ENCODE measurements at places on chromosomes 7 and 10.
A peak's percentile ranks its signal among the peaks of the same experiment; 100 is the strongest.

DNA sequence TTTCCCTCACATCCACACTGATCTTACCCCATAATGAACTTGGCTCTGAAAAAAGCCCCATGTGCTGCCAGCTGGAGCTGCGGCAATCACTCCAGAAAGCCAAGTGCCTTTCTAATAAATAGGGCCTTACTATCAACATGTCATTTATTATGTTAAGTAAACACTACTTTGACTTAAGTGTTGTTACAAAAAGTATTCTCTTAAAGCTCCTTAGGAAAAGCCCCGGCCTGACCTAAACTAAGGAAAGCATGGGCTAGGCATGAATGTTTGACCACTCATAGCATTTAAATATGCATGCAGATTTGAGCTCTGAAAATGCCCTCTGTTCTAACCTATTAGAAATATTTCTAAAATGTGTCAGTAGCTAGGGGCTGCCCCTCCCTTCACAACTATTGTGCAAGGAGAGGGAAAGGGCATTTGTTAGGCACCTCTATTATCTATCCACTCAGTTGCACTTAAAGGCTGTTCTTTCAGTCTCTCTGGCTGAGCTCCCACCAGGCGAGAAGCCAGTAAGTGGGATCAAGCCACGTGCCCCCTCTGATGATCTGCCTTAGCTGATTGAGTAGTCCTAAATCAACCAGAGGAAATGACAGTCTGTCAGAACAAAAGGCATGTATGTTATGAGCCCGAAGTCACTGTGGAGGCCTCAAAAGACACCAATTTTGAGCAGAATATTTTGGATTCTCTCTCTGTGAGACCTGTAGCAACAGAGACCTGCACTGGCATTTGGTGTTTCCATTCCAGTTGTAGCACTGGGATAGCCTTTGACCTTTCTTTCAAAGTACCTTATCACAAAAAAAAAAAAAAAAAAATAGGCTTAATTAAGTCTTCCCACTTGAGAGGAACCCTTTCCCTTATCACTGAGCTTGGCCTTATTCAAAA is 77.1 kb downstream of the ITGB8 start:
- DNase-seq: no peak

GRCh38 chr7:102280521-102280920 is 6.1 kb upstream of the SH2B2 start:
- no peak for DNase-seq

GRCh38 chr10:61897671-61898434 is 3.6 kb upstream of the ARID5B start:
- no peak for DNase-seq

GRCh38 chr10:70964245-70964644 is 75.9 kb upstream of the PCBD1 start:
- no peak for DNase-seq

DNA sequence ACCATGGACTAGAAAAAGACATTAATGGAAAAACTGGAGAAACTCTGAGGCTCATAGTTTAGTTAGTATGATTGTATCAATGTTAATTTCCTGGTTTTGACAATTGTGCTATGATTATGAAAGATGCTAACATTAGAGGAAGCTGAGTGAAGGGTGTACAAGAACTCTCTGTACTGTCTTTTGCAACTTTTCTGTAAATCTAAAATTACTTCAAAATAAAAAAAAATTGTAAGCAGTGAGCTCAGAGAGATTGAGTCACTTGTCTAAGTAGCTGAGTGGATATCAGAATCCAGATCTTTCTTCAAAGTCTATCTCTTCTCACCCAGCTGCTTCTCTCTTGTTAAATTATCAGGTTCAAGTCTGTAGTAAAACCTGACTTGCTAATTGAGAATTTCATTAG is 181.1 kb downstream of the PLCE1 start:
- no peak for DNase-seq

GRCh38 chr10:48614481-48615390 is 9.9 kb upstream of the ARHGAP22 start:
- DNase-seq: no peak

DNA sequence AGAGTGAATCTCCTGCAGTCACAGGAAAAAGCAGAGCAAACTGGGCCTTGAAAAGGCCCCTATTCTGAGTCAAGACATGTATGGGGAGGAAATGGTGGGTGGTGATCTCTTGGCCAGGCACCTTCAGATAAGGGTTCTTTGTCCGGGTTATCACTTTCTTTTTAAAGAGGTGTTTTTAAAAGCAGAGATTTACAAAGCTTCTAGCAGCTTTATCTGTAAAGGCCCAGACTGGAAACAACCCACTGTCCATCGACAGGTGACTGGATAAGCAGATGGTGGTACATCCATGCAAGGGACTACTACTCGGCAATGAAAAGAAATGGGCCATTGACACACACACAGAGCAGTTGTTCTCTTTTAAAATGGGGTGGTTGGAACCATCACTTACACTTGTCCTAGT is 596.7 kb upstream of the MKI67 start:
- no peak for DNase-seq

DNA sequence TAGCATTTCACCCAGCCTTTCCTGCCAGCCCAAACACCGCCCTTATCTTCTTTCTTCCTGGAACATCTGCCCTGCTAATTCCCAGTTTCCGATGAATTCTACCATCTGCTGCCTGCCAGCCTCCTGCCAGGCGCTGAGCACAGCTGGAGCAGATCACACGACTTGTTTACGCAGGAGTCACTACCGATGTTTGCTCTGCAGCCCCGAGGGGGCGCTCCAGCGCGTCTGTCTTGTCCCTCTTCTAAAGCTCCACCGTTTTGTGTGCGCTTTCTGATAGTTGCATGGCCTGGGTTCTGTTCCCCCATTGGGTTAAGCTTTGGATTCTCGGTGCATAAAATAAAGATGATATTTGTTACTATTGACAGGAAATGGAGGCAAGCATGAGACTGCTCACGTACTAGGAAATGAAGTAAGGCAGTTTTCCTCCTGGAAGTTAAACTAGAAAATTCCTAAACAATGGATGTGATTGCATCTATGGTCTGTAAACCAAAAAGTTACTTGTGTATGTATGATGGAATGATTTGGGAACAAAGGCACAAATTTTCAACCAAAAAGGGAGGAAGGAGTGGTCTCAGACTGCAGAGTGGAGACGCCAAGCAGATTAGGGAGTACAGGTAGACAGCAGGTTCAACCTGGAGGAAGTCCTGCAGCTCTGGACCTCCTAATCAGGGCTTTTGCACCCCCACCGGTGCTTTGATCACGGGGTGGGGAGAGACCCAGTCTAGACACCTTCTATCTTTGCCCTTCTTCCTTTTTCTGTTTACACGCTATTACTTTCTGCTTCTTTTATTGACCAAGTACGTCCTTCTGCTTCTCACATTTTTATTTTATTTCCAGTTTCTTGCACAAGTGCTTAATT is 2.2 kb upstream of the RBM17 start:
- DNase-seq: peak; percentile 44

- DNase-seq: no peak
Observed at GRCh38 chr10:5976512-5977470, 552 bp downstream of the IL15RA start.

- DNase-seq: no peak
Observed at GRCh38 chr10:1202343-1202742, 146.2 kb downstream of the WDR37 start.

GRCh38 chr7:29296421-29296820 is 101.8 kb downstream of the CHN2 start:
- DNase-seq: no peak

GRCh38 chr7:55296070-55296469 is 69.1 kb upstream of the LANCL2 start:
- no peak for DNase-seq

GRCh38 chr10:78904196-78904595 is 164.6 kb upstream of the ZMIZ1 start:
- DNase-seq: no peak

- DNase-seq: no peak
Observed at GRCh38 chr7:121328508-121329190, at the start of gene WNT16. Gene WNT16 (plus strand): TSS chr7:121329000. CDS start chr7:121329293, 293 bp downstream.

- DNase-seq: no peak
Observed at GRCh38 chr10:33377658-33378025, 43.2 kb upstream of the NRP1 start.

- DNase-seq: no peak
Observed at GRCh38 chr7:28466885-28467284, 54.6 kb downstream of the CREB5 start.

DNA sequence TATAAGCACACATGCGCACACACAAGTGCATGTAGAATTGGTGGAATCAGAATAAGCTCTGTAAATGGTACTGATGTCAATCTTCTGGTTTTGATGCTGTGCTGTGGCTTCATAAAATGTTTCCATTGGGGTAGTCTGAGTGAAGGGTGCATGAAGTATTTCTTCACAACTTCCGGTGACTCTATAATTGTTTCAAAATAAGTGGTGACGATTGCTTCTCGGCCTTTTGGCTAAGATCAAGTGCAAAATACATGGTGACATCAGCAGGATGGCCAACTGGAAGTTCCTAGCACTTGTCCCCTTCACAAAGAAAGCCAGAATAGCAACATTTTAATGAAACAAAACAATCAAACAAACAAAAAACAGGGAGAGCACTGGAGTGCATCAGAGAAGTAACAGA is 41.6 kb upstream of the CAMK2B start:
- no peak for DNase-seq

DNA sequence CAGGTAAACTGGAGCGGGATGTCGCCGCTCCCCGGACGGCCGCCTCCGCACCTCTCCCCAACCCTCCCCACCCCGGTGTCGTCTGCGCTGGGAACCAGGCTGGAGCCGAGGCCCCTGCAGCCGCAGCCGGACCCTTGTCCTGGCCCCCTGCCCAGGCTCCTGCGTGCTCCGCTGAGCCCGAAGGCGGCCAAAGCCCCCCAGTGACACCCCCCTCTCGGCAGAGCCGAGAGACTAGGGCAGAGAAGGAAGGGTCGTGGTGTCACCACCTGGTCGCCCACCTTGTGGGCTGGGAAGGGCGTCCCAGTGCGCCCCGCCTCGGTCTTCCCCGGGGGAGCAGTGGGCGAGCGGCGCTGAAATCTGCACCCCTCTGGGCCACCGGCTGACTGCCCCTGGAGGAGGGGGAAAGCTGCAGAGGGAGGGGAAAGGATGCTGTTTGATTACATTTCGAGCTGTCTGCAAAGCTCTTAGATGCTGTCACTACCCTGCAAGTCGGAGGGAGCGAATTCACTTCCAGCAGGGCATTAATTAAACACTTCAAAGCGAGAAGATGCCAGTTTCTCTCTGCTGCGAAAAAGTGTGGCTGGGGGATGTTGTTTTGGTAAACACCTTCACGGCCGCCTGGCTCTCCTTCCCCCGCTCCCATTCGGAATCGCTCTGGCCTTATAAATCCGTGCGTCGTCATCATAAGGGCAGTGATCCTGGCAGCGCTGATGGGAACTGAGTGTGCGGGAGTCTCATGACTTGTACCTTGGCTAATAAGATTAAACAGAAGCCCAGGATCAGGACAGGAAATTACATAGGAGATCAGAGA is 622 bp downstream of the DYNC1I1 start:
- no peak for DNase-seq

GRCh38 chr7:101924171-101924570 is 106.7 kb downstream of the CUX1 start:
- DNase-seq: no peak

DNA sequence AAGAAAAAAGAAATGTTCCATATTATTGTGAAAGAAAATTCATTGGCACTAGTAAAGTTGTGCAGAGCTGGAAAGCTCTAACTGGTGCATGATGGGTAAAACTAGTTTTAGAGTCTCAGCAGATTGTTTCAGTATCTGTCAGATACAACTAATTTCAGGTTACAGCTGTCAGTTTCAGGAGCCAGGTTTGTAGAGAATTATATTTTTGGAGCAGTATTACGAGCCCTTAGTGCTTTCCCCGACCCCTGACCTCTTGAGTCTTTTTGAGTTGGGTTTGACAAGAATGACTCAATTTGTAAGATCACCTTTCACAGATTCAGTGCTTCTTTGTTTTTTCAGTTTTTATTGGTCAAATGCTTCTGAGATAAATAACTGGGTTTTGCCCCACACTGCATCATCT is 366.4 kb upstream of the PLXDC2 start:
- no peak for DNase-seq

- DNase-seq: no peak
Observed at GRCh38 chr10:29878492-29878891, 180.9 kb downstream of the JCAD start.

GRCh38 chr10:62305813-62306212 is 37.2 kb upstream of the RTKN2 start:
- DNase-seq: no peak

DNA sequence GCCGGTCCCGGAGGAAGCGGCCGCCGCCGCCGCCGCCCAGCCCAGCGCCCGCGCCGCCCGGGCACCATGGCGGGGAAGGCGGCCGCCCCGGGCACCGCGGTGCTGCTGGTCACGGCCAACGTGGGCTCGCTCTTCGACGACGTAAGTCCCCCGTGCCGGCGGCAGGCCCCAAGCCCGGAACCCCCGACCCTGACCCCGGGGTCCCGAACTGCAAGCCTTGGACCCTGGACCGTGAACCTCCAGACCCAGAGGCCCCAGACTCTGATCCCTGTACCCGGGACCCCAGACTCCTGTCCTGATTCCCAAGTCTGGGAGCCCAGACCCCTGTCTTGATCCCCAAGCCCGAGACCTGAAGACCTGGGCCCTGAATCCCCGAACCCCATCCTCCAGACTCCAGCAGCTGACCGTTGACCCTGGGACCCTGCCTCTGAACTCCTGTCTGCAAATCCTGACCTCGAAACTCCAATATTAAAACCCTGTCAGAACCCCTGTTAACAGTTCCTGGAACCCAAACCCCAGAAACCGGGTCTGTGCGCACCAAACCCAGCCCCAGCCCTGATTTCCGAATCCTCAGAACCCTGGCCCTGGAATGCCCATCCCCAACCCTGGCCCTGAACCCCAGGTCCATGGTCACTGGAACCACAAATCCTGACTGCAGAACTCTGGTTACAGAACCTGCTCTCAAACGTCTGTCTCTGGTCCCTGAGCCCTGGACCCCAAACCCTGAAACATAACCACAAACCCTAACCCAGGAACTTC is 623 bp downstream of the INPP5A start:
- no peak for DNase-seq

GRCh38 chr10:131738396-131738735 is 162.4 kb upstream of the PPP2R2D start:
- DNase-seq: no peak

DNA sequence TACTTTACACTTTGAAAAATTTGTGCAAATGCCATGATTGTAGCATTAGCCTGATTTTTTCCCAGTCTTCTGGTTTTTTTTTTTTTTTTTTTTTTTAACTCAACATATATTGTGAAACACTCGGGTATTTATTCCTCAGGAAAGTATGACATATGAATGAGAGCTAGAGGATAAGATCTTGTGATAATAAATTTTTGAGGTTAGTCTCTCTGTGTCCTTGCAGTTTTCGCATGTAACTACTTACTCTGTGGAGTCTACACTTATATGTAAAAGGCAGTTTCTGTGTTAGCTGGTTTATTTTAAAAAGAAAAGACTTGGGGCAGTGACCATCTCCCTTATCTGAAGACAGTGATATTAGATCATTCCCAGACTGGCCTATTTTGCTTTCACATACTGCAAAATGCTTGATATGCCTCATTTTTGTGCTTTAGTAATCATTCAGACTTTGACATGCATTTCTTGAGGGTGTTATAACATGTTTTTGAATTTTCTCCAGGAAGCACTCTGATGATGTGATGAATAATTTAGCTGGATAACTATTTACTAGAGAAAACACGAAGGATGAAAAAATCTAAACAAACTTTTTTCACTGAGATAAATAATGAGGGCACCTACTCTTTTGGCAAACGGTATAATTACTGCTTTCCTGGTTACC is 371.0 kb downstream of the NRG3 start:
- DNase-seq: no peak

Data from kidney epithelial cell (primary cell).